ENCODE measurements at places on chromosomes 2 and 18.

DNA sequence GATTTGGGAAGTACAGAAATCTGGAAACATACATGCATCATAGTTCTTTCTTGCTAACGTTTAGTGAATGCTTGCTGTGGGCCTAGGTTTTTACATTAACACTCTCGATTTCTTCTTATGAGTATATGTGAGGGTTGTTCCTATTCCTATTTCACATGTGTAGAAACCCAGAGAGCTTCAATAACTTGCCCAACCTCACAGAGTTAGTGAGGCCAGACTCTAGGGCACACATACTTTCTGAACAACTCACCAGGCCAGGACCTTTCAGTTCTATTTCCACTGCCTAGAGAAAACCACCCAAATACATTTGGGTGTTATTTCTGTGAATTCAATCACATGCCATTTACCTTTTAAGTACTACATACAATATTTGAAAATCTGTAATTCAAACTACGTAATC, 8.2 kb upstream of the KCTD1 start:
- H3K4me3 ChIP-seq = no peak overlapping the region
- peaks cover 20% of the 10 kb centered on the region for H3K4me1 ChIP-seq
- DNase-seq = peak; percentile 62

GRCh38 chr2:238691596-238692491, 156.0 kb upstream of the TWIST2 start:
- H3K4me1 ChIP-seq = peaks cover 52% of the 10 kb centered on the region
- H3K4me3 ChIP-seq = no peak overlapping the region
- no peaks in the 10 kb centered on the region for H3K36me3 ChIP-seq
- H3K27me3 ChIP-seq = no peaks in the 10 kb centered on the region
- DNase-seq = peak; percentile 70

DNA sequence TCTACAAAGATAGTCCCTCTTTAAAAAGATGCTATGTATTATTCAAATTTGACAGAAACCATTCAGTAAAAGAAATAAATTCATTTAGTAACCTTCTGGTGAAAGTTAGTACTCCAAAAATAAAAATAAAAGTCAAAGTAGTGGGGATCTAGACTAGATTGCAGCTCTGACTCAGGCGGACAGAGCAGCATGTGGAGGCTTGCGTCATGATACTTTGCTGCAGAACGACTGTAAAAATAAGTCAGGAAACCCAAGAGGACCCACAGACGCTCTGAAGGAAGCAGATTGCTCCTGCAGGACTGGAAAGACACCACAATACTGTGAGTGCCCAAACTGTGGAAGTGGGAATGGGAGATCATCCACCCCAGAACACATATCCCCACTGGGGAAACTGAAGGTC, 301.9 kb downstream of the RIT2 start:
- H3K4me3 ChIP-seq = no peak overlapping the region
- no peak overlapping the region for H3K27ac ChIP-seq
- H3K27me3 ChIP-seq = no peaks in the 10 kb centered on the region

- H3K36me3 ChIP-seq = no peaks in the 10 kb centered on the region
These were observed 428.6 kb downstream of the SETBP1 start for GRCh38 chr18:45109271-45109670.

GRCh38 chr2:177828557-177828956, 244.0 kb downstream of the PDE11A start:
- no peaks in the 10 kb centered on the region for H3K4me1 ChIP-seq
- no peaks in the 10 kb centered on the region for H3K27me3 ChIP-seq
- H3K4me3 ChIP-seq = no peak overlapping the region

DNA sequence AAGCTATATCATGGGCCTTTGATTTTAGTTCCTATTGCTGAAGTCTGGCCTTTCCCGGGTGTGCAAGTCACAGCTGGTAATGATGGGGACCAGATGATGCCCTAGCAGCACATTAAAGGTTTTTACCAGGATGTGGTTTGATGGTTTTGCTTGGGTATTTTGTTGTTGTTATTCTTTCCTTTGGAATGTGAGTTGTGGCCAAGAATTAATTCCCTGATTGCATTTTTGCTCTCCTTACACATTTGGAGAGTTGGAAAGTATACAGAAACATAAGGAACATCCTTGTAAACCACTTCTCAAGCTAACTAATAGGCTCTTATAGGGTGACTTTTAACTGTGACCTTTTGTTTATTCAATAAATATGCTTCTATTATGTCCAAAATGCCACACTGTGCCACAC, 154.1 kb upstream of the MMADHC start:
- DNase-seq = peak; percentile 86
- peaks cover 79% of the 10 kb centered on the region for H3K4me1 ChIP-seq
- peak overlapping the region; percentile 8 for H3K27ac ChIP-seq
- H3K4me3 ChIP-seq = no peak overlapping the region
- no peaks in the 10 kb centered on the region for H3K27me3 ChIP-seq

GRCh38 chr18:10010611-10011015, 96.8 kb downstream of the VAPA start:
- DNase-seq = peak; percentile 94
- peak overlapping the region; percentile 52 for H3K27ac ChIP-seq
- 0 out of 2 replicates have a peak overlapping the region, but pooled peaks have one; percentile 8 for H3K4me3 ChIP-seq
- H3K27me3 ChIP-seq = no peaks in the 10 kb centered on the region
- H3K36me3 ChIP-seq = no peaks in the 10 kb centered on the region

GRCh38 chr2:105681927-105682326, 62.8 kb upstream of the NCK2 start:
- no peak overlapping the region for H3K4me3 ChIP-seq
- peaks cover 15% of the 10 kb centered on the region for H3K27me3 ChIP-seq
- no peak overlapping the region for H3K27ac ChIP-seq
- H3K4me1 ChIP-seq = no peaks in the 10 kb centered on the region

DNA sequence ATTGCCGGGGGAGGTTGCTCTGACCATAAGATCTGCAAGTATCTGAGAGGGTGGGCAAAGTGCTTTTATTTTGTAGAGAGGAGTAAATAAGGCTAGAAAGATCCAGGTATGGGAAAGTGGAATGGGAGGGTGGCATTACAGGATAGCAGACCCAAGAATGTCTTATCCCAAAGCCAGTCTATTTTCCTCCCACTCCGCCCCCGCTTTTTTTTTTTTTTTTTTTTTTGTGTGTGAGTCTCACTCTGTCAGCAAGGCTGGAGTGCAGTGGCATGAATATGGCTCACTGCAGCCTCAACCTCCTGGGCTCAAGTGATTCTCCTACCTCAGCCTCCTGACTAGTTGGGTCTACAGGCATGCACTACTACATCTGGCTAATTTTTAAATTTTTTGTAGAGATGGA, 31.5 kb downstream of the ARID5A start:
- H3K4me1 ChIP-seq = no peaks in the 10 kb centered on the region
- no peak for DNase-seq
- H3K27ac ChIP-seq = no peak overlapping the region

DNA sequence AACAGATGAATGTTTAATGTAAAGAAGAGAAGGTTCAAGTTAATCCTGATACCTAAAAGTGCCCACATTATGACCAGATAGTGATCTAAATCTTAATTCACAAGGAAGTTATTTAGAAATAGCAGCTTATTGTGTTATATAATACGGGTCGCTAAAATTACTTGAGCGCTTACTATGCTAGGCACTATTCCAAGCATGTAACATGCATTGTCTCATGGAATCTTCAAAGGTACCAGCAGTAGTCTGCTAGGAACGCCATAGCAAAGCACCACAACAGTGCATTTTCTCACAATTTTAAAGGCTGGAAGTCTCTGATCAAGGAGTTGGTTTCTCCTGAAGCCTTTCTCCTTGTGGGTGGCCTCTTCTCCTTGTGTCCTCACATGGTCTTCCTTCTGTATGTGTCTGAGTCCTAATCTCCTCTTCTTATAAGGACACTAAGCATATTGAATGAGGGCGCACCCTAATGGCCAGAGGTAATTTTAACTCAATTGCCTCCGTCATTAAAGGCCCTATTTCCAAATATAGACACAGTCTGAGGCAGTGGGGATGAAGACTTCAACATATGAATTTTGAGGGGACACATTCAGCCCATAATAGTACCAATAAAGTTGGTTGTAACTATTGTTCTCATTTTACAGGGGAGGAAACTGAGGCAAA, 118.4 kb downstream of the LRRC30 start:
- H3K4me1 ChIP-seq = no peaks in the 10 kb centered on the region
- no peaks in the 10 kb centered on the region for H3K27me3 ChIP-seq
- H3K4me3 ChIP-seq = no peak overlapping the region

- no peaks in the 10 kb centered on the region for H3K36me3 ChIP-seq
- no peaks in the 10 kb centered on the region for H3K27me3 ChIP-seq
- DNase-seq = no peak
- H3K4me3 ChIP-seq = peak overlapping the region; percentile 36
- H3K4me1 ChIP-seq = peaks cover 13% of the 10 kb centered on the region
These were observed 47.2 kb downstream of the PRKRA start for GRCh38 chr2:178403671-178404306.

DNA sequence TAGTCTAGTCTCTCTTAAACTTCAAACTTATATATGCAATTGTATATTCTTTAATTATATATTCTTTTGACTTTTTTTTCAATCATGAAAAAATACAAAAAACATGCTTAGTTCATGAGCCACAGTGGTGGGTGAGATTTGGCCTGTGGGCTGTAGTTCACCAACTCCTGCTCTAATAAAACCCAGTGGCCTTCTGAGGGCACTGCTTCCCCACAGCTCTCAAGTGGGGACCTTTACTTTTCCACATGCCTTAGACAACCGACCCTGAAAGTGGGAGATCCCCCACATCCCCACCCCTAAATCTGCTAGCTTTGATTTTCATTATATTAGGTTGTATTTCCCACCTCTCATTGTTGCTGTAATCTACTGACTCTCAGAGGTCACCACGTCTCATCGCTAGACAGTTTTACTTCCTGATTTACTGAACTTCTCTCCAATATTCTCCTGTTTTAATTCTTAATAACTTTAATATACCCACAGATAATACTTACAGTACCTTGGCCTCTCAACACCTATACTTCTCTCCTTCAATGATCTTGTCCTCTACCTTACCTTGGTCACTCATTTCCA, 57.3 kb downstream of the ROCK1 start:
- H3K36me3 ChIP-seq = no peaks in the 10 kb centered on the region
- H3K27me3 ChIP-seq = no peaks in the 10 kb centered on the region
- no peak for DNase-seq

- DNase-seq = no peak
- H3K4me1 ChIP-seq = no peaks in the 10 kb centered on the region
- peak overlapping the region; percentile 87 for H3K4me3 ChIP-seq
- H3K27me3 ChIP-seq = peaks cover 15% of the 10 kb centered on the region
- H3K36me3 ChIP-seq = no peaks in the 10 kb centered on the region
- H3K27ac ChIP-seq = no peak overlapping the region
These were observed 27.3 kb upstream of the NOTO start for GRCh38 chr2:73174941-73175662.

DNA sequence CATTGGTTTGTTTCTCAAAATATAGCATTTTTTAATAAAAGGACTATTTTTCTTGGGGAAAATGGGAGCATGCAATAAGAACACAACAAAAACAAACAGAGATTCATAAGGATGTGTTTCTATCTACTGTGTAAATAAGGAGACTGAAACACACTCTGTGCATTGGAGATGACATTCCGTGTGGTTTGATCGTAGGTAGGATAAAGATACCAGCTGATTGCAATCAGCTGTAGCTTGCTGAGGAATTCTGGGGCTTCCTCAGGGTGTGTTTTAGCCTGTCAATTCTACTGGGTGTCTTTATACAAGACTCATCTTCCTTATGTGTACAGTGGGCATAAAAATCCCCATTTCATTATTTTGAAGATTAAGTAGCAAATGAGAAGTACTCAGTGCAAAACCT, 591.6 kb downstream of the DSC3 start:
- H3K27ac ChIP-seq = no peak overlapping the region
- DNase-seq = no peak
- H3K36me3 ChIP-seq = no peaks in the 10 kb centered on the region
- H3K4me1 ChIP-seq = no peaks in the 10 kb centered on the region
- no peak overlapping the region for H3K4me3 ChIP-seq

DNA sequence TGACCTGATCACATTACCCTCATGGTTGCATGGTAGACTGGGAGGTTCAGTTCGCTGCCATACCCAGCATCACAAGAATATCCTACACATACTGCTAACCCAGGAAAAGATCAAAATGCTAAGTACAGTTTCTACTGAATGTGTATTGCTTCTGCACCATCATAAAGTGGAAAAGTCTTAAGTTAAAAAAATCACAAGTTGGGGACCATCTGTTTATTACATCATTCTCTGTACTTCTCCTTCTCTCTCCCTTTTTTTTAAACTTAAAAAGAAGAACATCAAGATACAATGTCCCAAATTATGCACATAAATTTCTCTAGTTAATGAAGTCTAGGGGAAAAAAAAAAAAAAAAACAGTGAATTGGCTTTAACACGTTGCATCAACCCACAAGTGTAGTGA, 43.3 kb downstream of the NBAS start:
- DNase-seq = no peak
- no peaks in the 10 kb centered on the region for H3K27me3 ChIP-seq
- H3K4me3 ChIP-seq = no peak overlapping the region
- H3K4me1 ChIP-seq = no peaks in the 10 kb centered on the region
- no peaks in the 10 kb centered on the region for H3K36me3 ChIP-seq
- no peak overlapping the region for H3K27ac ChIP-seq

GRCh38 chr2:171334946-171335345, 98.8 kb downstream of the METTL8 start:
- DNase-seq = no peak
- no peaks in the 10 kb centered on the region for H3K27me3 ChIP-seq
- no peak overlapping the region for H3K27ac ChIP-seq

DNA sequence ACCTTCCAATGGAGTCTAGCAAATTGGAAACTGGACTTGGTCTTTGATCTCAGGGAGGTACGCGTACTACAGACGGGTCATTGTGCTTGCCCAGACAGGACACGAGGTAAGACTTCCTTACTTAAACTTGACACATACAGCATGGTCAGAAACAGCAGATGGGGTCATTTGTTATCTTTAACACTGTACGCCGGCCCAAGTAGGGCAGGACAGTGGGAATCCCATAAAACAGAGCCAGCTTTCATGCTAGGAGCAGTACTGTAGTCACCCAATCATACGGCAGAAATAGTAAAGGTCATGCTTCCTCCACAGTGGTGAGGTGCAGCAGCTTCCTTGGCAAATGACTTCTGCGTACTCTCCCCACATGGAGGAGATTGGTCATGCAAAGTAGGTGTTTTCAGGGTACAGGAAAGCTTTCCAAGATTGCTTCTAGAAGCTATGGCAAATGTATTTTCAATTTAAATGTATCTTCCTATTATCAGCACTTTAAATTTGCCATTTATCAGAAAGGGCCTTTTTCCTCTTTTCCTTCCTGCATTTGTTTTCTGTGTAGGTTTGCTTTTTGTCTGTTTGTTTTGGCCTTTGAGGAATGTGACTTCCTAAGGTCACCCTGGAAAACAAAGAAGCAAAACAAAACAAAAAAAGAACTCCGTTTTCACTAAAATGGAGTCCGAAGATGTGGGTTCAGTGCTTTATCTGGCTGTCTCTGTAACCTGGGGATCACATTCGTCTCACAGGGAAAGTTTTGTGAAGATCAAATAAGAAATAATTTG, 74.0 kb upstream of the DSG1 start:
- no peak overlapping the region for H3K27ac ChIP-seq
- H3K4me1 ChIP-seq = no peaks in the 10 kb centered on the region
- H3K27me3 ChIP-seq = no peaks in the 10 kb centered on the region
- no peak overlapping the region for H3K4me3 ChIP-seq
- no peak for DNase-seq
- H3K36me3 ChIP-seq = no peaks in the 10 kb centered on the region

- H3K36me3 ChIP-seq = no peaks in the 10 kb centered on the region
- H3K27ac ChIP-seq = no peak overlapping the region
- DNase-seq = no peak
- no peak overlapping the region for H3K4me3 ChIP-seq
- no peaks in the 10 kb centered on the region for H3K4me1 ChIP-seq
These were observed 318.1 kb downstream of the PARD3B start for GRCh38 chr2:204863336-204863735.

GRCh38 chr18:5527603-5528002, 16.2 kb downstream of the EPB41L3 start:
- H3K4me1 ChIP-seq = peaks cover 12% of the 10 kb centered on the region
- H3K4me3 ChIP-seq = peak overlapping the region; percentile 27
- peak overlapping the region; percentile 55 for H3K27ac ChIP-seq
- no peaks in the 10 kb centered on the region for H3K27me3 ChIP-seq
- H3K36me3 ChIP-seq = no peaks in the 10 kb centered on the region
- DNase-seq = peak; percentile 91

Data from GM23248 (cell line).